Muscle of arm (tissue), 14 donors: ENCODE measurements at places on chromosomes 6 and 20. TPM values are rescaled to one million over a fixed set of nuclear protein-coding genes. Genes with fewer than 3 reads are reported as not detected.

DNA sequence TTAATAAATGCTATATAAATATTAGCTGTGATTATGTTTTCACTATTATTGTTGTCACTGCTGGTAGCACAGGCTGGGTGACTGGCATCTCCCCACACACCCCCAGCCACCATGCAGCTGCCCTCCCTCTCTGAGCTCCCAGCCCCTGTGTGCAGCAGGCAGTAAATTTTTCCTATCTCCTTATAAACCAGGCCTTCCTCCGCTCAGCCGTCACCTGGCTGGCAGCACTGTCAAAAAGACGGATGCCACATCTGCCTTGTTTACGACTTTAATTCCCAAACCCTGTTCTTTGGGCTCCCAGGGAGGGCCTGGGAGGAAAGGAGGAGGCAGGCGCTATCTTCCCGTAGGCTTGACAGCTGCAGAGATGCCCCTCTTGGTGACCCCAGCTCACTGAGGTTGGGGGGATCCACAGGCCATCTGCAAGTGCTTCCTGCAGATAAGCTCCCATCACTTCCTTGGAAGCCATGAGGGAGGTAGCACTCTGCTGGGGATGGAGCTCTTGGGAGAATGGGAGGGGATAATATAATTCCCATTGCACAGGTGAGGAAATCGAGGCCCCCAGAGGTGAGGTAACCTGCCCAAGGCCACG, 94.5 kb downstream of the GRM4 start:
- no peak for DNase-seq

- DNase-seq, result no peak
These were observed 212.4 kb downstream of the GRIK2 start for GRCh38 chr6:101605874-101606273.

DNA sequence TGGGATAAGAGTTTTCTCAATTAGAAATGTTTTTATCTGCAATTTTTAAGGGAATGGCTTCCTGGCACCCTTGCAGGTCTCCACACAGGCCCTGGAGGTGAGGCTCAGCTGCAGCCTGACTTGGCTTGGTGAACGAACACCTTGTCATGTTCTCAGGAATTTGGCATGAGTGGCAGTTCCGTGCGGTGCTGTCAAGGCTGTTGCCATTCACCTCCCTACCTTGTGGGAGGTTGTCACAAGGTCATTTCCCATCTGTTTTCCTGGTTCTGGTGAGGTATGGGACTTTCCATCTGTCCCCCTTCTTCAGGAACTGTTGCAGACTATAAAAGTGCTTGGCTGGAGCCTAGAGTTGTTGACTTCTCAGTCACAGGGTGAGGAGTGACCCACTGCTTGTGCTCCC, 82.9 kb downstream of the ELOVL4 start:
- no peak for DNase-seq

DNA sequence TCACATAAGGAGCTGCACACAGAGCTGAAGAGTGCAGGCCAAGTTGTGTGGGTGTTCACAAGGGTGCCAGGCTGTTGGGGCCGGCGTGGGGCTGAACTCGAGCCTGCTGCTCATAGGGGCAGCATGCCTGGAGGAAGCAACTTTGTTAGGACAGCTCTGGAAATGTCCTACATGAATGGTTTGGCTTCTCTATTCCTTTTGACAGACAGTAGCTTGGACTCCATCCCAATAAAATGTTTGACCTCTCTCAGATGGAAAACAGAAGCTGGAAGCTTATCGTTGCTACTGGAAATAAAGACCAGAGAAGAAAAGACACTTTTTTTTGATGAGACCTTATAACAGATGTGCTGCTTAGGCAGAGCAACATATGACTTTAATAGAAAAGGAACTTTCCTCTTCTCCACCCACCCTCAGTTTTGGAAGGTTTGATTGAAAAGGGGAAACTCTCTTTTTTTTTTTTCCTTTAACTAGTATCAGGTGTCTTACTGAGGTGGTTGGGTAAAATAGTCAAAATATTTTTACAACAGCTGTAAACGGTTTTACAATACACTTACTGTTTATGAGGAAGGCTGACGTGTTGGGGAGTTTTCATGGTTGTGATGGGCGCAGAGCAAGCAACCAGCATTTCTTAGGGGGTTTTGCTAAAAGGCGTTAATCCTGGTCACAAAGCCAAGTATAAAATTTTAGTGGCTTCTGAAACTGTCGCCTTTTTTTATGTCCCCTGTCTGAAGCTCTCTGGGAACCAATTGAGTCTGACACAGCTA, 80.7 kb upstream of the EEF1E1 start:
- DNase-seq, result no peak

- no peak for DNase-seq
These were observed 107.0 kb upstream of the DST start for GRCh38 chr6:56749632-56750151.

- no peak for DNase-seq
These were observed 88.9 kb upstream of the SNAP25 start for GRCh38 chr20:10129749-10130148.

DNA sequence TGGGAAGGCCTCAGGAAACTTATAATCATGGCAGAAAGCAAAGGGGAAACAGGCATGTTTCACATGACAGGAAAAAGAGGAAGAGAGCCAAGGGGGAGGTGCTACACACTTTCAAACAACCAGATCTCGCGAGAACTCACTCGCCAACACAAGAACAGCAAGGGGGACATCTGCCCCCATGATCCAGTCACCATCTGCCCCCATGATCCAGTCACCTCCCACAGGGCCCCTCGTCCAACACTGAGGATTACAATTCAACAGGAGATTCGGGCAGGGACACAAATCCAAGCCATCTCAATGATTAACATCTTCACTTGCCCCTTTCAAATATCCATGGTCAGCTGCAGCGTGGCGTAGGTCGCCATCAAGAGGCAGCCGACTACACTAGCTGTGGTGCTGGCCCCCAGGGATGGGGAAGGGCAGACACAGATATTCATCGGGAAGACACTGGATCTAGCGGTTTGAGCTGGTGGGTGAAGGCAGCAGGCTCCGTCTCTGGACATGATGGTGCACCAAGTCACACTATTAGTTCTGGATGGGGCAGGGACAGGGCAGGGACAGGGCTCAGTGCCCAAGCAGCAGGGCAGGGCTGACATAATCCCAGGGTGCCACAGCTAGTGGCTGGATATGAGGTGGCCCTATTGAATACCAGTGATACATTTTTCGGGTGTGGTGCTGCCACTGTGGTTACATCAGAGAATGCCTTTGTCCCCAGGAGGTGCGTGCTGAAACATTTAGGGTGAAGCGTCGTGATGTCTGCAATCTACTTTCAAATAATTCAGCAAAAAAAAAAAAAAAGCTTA, 31.6 kb downstream of the TUBB2B start:
- no peak for DNase-seq

GRCh38 chr6:35711731-35712130, 23.0 kb upstream of the FKBP5 start:
- no peak for DNase-seq

- peak; percentile 45 for DNase-seq
These were observed 32.3 kb upstream of the SCUBE3 start for GRCh38 chr6:35181308-35181932.

GRCh38 chr6:153437193-153437592, 306.1 kb upstream of the RGS17 start:
- no peak for DNase-seq

DNA sequence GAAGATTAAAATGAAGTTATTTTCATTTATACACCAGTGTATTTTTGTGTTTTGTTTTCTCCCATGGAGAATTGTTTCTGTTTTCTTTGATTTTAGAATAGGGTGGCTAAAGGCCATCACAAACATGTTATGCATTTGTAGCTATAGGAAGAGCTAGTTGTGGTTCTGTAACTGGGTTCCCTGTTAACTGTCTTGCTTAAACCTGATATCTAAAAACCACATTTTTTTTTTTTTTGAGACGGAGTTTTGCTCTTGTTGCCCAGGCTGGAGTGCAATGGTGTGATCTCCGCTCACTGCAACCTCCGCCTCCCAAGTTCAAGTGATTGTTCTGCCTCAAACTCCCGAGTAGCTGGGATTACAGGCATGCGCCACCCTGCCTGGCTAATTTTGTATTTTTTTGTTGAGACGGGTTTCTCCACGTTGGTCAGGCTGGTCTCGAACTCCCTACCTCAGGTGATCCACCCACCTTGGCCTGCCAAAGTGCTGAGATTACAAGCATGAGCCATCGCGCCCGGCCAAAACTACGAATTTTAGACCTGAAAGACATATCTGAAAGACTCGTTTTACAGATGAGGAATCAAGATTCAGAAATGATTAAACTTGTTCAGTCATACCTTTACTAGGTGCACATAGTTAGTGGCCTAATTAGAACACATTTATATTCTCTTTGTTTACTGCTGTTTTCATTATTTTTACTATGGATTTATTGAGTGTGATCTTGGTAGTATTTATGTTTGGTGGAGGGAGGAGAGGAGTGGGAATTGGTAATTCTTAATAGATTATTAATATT, 18.0 kb downstream of the SCAF8 start:
- DNase-seq, result no peak

- no peak for DNase-seq
These were observed 160.0 kb upstream of the DTNBP1 start for GRCh38 chr6:15822835-15823234.

DNA sequence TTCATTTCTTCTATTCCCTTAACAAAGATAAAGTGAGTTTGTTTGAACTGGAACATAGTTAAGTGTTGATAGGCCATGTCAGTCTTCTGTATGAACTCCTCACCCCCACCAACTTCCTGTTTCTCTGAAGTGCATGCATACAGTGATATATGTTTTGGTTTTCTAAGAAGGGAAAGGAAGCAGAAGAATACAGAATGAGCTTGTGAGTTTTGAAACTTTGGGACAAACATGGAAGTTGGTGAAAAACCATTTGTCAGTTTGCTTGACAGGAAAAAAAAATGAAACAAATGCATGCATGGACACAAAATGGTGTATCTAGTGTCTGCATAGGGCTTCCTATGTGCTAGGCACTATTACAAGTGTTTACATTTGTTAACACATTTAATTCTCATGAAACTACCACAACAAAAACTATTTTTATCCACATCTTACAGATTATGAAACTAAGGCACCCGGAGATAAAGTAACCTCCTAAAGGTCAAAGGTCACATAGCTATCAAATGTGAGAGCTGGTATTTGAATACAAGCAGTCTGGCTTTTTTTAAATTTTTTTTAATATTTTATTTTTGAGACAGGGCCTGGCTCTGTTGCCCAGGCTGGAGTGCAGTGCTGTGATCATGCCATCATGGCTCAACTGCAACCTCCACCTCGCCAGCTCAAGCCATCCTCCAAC, 105.9 kb downstream of the ADGRB3 start:
- DNase-seq, result no peak

DNA sequence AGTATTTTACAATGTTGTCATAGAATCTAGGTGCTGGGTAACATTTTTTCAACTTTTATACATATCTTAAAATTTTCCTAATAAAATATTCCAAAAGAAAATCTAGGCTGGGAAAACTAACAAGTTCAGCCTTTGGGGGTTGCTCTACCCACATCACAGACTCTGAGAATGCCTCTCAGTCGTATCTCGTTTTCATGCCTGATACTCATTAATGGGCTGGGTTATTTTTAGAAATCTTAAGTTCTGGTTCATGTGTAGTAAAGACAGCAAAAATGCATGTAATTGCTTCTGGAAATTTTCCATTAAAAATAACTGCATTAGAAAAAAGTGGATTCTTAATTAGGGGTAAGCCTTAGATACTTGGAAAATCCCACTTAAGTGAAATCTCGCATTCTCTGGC, 149.3 kb downstream of the SLC24A3 start:
- no peak for DNase-seq

DNA sequence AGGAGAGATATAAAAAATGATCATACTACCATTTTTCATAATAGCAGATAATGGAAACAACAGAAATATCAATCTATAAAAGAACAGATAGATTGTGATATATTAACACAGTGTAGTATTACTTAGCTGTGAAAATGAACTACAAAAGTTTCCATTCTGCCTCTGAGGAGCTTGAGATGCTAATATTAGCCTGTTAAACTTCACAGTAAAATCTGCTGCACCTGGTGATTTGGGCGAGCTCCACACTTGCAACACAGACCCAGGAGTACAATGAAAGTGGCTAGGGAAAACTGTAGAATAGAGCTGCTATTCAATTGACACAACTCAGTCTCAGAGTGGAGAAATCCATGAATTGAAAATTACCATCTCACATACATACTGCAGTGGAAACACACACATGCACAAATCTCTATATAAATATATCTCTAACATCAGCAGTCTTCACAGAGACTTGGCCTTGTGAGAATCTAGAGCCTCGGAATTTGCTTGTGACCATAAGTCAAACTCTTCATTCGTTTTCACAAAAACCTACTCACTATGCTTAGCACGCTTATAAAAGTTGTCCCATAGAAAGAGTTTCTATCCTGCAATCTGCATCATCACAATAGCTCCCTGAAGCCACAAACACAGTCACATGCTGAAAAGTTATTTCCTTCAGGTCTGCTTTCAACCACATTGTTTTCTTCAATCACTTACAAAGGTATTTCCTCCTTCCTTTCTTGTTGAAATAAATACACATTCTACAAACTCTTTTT, 133.0 kb downstream of the PAK5 start:
- DNase-seq, result no peak

DNA sequence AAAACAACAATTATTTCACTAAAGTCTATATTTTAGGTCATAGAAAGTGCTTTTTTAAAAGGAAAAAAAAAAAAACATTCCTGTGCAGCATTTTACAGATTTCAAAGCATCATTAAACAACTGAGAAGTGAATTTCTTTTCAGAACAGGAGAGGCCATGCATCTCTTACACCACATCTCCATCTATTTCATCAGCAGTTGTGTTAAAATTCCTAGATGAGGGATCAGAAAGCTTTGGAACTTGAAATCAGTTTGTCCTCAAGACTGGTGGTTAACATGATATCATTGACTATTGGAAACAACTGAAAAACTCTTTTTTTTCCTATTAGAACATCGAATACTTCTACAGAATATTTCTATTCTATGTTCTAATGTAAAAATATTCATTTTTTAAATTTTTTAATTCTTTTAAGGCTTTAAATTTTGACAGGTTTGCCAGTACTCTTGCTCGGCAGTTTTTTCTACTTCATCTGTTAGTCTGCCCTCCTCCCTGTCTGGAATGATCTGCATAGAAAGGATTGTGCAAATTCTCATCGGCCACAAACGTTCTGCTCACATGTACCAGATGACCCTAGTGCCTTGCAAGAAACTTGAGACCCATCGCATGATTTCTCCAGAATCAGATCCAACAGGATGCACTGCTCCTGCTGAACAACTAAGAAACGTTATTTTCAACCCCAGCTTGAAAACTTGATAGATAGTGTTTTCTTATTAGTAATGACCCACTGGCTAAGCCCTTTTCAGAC, 411.0 kb upstream of the AGPAT4 start:
- DNase-seq, result no peak

GRCh38 chr6:33392595-33392948, 949 bp downstream of the KIFC1 start:
- DNase-seq, result no peak

DNA sequence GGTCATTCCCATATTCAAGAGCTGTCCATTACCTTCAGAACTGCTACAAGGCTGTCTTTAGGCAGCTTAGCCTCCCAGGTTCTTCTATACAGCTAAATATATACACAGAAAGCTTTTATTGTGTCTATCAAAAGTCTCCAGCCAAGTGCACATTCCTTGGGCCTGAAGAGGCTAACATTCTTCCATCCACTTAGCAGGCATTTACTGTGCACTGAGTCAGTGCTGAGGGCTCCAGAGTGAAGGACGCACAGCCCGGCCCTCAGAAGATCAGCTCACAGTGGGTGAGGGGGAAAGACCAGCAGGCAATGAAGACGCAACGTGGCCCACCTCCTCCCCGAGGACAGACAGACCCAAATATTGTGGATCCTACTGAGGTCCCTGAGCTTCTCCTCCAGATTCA, 569.9 kb downstream of the CDH26 start:
- DNase-seq, result no peak

- no peak for DNase-seq
These were observed 50.7 kb downstream of the CLIC5 start for GRCh38 chr6:45965007-45965406.

SLC22A3 gene
- polyA plus RNA-seq, result 8.6 TPM

TREML2 gene
- 0.14 TPM for polyA plus RNA-seq

CLIC1 gene
- 129 TPM for polyA plus RNA-seq
